ENCODE measurements at places on chromosomes 2 and 18.

DNA sequence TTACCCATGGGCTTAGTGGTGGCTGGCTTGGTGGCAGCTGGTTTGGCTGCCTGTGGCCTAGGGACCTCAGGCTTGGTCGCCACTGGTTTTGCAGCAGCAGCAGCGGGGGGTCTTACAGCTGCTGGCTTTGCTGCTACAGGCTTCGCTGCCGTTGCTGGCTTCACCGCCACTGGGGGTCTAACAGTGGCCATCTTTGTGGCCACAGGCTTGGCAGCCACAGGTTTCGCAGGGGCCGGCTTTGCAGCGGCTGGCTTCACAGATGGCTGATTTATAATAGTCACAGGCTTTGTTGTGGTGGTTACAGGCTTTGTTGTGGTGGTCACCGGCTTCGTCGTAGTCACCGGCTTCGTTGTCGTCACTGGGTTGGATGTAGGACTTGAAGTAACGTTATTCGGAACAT, 77.8 kb downstream of the COL6A3 start:
- no peak for DNase-seq

DNA sequence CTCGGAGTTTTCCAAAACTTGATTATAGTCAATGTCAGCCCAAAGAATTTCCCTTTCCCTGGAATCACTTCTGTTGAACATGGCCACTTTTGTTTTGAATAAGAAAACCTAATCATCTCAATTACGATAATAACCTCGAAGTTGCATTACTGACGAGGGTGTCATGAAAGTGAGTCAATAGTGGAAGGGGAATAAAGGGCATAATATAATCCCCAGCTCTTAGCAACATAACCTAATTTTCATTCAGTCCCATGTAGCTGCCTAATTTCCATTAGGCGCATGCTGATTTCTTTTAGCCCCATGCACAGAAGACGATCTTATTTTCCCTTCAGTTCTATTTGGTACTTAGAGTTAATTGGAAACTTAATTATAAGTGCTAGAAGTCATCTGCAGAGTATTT, 51.1 kb upstream of the RAPH1 start:
- DNase-seq = no peak

- no peak for DNase-seq
These were observed 2.4 kb upstream of the HOXD3 start for GRCh38 chr2:176154576-176155252.

GRCh38 chr2:163044114-163044513, 205.5 kb upstream of the KCNH7 start:
- DNase-seq = no peak

DNA sequence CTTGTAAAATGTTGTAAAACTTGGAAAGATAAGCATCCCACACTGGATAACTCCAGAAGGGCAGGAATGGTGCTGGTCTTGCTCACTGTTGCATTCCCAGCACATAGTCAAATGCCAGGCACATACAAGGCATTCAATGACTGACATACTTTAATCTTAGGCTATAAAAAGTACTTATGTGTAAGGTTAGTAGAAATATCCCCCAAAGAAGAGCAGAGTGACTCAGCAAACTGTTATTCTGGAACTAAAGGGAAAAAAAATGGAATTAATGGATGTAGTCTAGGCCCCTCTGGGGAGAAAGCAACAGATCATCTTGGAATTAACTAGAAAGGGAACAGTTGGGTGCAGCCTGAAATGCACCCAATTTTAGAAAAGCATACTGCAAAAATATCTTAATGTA, 9.0 kb downstream of the ZBTB14 start:
- DNase-seq = no peak

GRCh38 chr2:42141687-42142546, 27.2 kb upstream of the EML4 start:
- peak; percentile 96 for DNase-seq

DNA sequence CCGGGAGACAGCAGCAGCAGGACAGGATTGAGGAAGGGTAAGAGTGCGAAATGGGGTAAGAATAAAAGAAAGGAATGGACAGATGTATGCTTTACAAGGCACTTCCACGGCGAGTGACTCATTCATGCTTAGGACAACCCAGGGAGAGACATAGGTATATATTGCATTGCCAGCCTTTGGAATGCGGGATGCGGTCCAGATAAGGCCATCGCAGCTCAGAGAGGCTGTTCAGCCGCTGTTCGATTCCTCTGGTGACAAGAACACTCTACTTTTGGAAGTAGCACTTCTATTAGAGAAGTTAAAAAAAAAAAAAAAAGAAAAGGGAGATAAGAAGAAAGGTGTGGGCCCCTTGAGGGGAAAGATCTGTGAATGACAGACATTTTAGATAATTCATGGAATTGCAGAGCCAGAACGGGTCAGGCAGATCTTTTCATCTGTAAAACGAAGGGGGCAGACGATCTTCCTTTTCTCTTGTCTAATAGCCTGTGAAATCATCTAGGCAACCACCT, 819 bp upstream of the NCOA1 start:
- DNase-seq = no peak

DNA sequence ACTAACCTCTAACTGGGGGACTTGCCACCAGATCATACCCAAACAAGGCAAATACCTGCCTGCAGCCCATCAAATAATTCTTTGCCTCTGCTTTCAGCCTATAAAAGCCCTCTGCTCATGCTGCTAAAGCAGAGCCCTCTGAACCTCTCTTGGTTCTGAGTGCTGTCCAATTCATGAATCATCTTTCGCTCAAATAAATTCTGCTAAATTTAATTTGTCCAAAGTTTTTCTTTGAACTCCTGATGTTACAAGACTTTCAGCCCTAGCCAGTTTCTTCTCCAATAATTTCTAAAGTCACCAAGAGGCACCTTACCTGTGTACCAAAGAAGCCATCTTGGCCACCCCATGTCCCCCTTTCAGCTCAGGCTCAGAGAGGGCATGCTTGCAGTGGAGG, 72.0 kb downstream of the MRO start:
- DNase-seq = no peak

Data from brain microvascular endothelial cell (primary cell).